ENCODE measurements at places on chromosomes 16 and 17.

GRCh38 chr17:66310528-66311148, 8.2 kb downstream of the PRKCA start:
- no peak for DNase-seq

- DNase-seq: no peak
Measured at GRCh38 chr17:5675625-5676421, 91.5 kb upstream of the NLRP1 start.

DNA sequence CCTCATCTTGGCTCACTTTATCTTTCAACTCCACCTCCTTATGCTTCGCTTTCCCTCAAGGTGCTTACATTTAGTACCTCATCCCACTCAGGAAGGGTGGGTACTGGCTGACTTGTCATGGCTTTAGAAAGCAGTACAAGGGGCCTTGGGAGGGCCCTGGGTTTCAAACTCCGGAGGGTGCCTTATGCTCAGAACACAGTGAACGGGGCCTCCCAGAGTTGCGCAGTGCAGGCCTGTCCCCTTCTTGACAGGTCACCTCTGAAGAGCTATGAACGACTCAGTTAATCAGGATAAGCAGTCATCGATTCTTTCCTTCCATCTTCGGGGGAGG, 6.0 kb downstream of the COG1 start:
- no peak for DNase-seq

DNA sequence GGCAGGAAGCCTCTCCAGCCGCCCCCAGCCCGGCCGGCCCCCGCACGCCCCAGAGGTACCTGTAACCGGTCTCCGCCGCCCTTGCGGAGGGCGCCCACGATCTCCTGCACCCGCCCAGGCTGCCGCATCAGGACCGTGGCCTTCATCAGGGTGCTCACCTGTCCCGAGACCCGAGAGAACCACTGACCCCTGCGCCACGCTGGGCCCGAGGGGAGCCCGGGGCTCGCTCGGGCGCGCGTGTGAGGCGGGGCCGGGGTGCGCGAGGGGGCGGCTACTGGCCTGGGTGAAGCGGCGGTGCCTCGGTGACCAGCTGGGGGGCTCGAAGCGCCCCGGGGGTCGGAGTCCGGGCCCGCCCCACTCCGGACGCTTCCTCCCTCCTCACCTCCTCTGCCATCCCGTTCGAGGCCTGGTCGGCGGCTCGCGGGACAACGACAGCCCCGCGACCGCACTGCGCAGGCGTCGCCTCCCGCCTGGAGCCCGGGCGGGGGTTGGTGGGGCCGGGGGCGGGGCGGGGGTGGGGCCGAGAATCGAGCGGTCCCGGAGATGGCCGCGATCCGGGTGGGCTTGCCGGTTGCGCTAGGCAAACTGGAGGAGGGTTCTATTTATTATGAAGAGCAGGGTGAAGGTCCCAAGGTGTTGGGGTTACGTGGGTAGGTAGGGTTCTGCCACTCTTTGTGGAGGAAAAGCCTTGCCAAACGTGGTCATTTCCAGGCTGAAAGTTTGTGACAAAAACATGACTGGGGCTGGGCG, at the start of gene NT5C3B:
Gene NT5C3B (minus strand): TSS at position 433 of the 750 bp plus-strand sequence. CDS start 39 bp downstream, at position 394.
- DNase-seq: no peak

- no peak for DNase-seq
Measured at GRCh38 chr16:49458243-49458642, 84.6 kb downstream of the C16orf78 start.

- DNase-seq: no peak
Measured at GRCh38 chr17:81906476-81907218, 4.6 kb downstream of the PCYT2 start.

- DNase-seq: peak; percentile 40
Measured at GRCh38 chr16:87945351-87946042, 5.7 kb upstream of the BANP start.

DNA sequence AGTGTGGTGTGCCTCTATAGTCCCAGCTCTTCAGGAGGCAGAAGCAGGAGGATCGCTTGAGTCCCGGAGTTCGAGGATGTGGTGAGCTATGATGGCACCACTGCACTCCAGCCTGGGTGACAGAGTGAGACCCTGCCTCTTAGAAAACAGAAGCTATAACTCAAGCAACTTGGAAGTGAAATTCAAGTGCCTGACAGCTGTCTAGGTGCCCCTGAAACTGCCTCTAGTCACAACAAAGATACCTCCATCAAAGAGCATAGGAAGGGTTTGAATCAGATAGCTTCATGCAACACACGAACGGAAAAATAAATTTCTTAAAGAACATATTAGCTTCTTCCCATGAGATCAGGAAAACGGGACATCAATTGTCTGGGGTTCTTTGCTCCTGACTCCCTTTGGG, 860 bp upstream of the PLCG2 start:
- DNase-seq: no peak

GRCh38 chr17:17384961-17385360, 81.8 kb downstream of the NT5M start:
- DNase-seq: no peak

GRCh38 chr17:7190276-7190917, 11.2 kb upstream of the ASGR1 start:
- DNase-seq: no peak

- DNase-seq: no peak
Measured at GRCh38 chr17:38358586-38359513, 7.2 kb downstream of the SOCS7 start.

- no peak for DNase-seq
Measured at GRCh38 chr16:11679250-11679649, 11.0 kb downstream of the SNN start.

GRCh38 chr16:87033541-87034300, 283.5 kb downstream of the C16orf95 start:
- no peak for DNase-seq

- no peak for DNase-seq
Measured at GRCh38 chr16:11187522-11188023, 68.4 kb downstream of the SOCS1 start.

Data from pulmonary artery endothelial cell (primary cell).